ENCODE measurements at places on chromosomes 5 and 9. TPM values are rescaled to one million over a fixed set of nuclear protein-coding genes. Genes with fewer than 3 reads are reported as not detected.

DNA sequence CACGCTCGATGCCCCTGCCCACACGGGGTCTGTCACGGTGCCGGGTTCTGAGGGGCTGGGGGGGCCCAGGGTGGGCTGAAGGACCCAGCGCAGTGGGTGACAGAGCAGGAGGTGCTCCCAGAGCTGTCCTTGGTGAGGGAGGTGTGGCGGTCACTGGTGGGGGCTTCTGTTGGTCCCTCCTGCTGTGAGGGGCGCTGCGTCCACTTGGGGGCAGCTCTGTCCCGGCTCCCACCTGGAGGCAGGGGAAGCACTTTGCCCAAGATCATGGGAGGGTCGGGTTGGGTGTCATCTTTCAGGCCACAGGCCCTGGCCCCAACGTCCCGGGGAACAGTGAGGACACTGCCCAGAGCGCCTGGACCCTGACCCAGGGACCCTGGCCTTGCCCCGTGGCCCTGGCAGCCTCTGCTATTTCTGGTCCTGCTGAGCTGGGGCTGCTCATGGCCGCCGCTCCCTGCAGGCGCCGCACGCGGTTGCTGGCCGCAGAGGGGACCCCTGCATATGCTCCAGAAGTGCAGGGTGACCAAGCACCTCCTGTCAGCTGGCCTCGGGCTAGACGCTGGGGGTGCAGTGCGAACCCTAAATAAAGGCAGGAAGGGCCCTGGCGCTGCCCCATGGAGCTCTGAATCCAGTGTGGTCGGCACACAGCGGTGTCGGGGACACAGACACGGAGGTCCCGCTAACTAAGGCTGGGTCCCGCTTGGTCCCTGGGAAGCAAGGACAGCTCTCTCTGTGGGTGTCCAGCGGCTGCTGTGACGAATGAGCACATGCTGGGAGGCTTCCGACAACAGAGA lies 11.6 kb upstream of the RNU6ATAC start:
- peak; percentile 21 for DNase-seq

DNA sequence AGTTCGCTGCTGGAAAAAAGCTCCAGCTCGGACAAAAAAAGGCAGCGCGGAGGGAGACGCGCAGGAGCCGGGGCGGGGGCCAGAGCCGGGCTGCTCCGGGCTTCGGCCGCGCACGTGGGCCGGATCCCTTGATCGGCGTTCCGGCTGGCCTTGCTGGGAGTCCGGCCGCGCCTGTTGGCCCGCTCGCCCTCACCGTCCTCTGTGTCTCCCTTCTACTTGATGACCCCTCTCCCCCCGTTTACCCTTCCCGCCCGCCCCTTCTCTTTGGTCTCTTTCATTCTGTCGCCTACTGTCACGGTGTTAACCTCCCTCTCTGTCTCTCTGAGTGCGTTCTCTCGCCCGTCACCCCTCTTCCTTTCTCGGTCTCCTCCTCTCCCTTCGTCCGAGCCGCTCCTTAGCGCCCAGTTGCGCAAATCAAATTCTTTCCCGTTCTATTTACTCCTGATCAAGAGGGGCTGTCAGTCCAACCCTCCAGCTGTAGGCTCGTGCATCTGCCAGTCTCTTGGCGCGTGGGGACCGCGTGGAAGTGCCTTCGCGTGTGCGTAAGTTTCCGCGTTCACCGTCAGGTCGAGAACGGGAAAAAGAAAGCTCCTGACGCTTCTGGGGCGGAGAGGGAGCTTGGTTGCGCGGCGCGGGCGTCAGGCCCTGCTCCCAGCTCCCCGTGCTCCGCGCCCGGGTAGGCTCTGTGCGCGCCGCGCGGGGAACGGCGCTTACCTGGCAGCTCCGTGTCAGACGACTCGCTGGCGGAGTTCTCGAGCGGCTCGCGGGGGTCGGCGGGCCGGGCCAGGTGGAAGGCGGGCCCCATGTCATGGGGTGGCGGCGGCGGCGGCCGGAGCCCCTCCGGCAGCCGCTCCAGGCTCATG lies 798 bp downstream of the PITX1 start:
- no peak for DNase-seq

DNA sequence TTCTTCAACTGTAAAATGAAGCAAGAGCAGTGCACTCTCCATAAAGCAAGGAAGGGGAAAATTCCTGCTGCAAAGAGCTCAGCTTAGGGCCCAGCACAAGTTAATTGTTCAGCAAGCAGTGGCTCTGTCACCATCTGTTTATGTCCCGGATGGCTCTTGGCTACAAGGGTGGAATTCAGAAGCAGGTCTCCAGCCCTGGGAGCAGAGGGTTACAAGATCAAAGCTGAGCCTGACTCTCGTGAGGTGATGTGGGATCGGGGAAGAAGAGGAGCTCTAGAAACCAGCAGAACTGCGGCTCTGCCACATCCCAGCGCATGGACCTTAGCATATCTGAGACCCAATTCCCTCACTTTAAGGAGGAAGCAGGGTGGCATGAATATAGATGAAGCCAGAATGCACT lies 25.2 kb upstream of the OLFM1 start:
- DNase-seq, result no peak

GRCh38 chr5:168005936-168006335 lies 285.5 kb upstream of the WWC1 start:
- DNase-seq, result no peak

DNA sequence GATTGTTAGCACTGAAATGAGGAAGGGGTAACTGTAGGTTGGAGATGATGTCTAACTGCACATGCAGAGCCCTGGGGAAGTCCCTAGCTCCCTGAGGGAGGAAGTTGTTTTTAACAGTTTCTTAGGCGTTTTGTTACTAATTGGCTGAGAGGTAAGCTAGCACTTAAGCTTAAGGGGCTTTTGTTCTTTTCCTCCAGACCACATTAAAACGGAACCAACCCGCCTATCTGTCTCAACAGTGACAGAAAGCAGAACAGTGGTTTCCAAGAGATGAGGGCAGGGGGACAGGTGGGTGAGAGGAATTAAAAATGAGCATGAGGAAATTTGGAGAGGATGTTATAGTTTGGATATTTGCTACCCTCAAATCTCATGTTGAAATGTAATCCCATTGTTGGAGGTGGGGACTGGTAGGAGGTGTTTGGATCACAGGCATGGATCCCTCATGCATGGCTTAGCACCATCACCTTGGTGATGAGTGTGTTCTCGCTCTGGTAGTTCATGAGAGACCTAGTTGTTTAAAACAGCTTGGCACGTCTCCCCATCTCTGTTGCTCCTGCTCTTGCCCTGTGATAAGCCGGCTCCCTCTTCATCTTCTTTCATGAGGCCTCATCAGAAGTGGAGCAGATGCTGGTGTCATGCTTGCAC lies 38.9 kb downstream of the LYRM7 start:
- DNase-seq, result no peak

DNA sequence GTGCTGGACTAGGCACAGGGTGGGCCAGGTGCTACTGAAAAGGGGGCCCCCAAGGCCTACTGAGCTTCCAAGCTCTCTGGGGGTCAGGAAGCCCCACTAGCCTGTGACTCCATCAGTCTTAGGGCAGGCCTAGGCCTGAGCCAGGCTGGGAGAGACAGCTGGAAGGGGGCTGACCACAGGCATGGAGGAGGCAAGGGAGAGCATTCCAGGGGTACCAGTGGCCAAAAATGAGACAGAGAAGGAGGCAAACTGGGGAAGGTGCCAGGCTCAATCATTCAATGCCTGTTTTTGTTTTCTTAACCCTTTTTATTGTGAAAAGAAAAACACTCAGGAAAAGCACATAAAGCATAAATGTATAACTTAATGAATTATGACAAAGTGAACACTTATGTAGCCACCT lies 26.2 kb upstream of the TCF7 start:
- no peak for DNase-seq

FBLL1 gene
- 0.57 TPM for polyA plus RNA-seq

CAMK2A gene
- polyA plus RNA-seq, result 8.3 TPM

PIP5KL1 gene
- 2.6 TPM for polyA plus RNA-seq

ZNF454 gene
- 9.4 TPM for polyA plus RNA-seq

PCDHGA9 gene
- polyA plus RNA-seq, result 8.3 TPM

Data from right lung (tissue), 10 donors.